ENCODE measurements at places on chromosomes 12 and 14.

- no peak for DNase-seq
- H3K36me3 ChIP-seq: no peaks in the 10 kb centered on the region
- H3K4me1 ChIP-seq: peaks cover 8% of the 10 kb centered on the region
- H3K4me3 ChIP-seq: peak overlapping the region; percentile 24
- H3K27me3 ChIP-seq: peaks cover 5% of the 10 kb centered on the region
Observed at GRCh38 chr14:99946652-99947489, 118.4 kb upstream of the EVL start.

DNA sequence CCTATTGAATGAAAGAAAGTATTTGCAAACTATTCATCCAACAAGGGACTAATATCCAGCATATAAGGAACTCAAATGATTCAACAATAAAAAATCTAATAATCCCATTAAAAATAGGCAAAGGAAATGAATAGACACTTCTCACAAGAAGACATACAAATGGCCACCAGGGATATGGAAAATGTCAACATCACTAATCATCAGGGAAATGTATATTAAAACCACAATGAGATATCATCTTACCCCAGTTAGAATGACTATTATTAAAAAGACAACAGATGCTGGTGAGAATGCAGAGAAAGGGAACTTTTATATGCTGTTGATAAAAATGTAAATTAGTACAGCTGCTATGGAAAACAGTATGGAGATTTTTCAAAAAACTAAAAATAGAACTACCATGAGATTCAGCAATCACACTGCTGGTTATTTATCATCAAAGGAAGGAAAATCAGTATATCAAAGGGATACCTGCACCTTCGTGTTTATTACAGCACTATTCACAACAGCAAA lies 89.3 kb downstream of the GARIN6 start:
- no peaks in the 10 kb centered on the region for H3K27me3 ChIP-seq
- H3K36me3 ChIP-seq: no peaks in the 10 kb centered on the region
- H3K4me1 ChIP-seq: no peaks in the 10 kb centered on the region

GRCh38 chr12:4034921-4035320 lies 161.7 kb upstream of the PARP11 start:
- no peak for DNase-seq
- H3K27me3 ChIP-seq: peaks cover 17% of the 10 kb centered on the region
- no peak overlapping the region for H3K4me3 ChIP-seq
- H3K27ac ChIP-seq: no peak overlapping the region
- no peaks in the 10 kb centered on the region for H3K36me3 ChIP-seq

DNA sequence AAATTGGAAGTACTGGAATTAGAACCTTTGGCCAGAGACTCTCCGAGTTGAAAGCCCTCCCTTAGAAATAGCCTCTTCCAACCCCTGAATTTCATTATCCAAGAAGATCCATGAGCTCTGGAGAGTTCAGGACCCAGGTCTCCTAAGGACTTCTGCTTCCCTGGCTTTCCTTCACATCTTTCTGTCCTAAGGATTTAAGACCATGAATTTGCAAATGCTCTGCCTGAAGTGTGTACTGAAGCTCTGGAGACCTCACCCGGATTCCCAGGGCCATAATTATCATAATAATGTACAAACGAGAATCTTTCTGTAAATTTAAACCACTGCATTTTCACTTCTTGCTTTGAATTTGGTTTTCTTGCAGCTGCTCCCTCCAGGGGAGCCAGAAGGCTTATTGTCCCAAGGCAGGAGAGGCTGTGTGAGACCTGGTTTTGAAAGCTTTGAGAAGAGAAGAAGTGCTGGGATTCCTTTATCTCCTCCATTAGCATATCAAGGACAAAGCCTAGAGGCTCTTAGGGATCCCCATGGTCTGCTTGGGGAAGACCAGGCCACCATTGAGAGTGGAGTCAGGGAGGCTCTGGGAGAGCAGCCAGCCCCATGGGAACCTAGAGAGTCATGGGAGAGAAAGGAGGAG lies 41.1 kb downstream of the GLRX5 start:
- no peaks in the 10 kb centered on the region for H3K4me1 ChIP-seq
- DNase-seq: no peak
- H3K27me3 ChIP-seq: no peaks in the 10 kb centered on the region
- no peak overlapping the region for H3K4me3 ChIP-seq
- H3K27ac ChIP-seq: no peak overlapping the region
- H3K36me3 ChIP-seq: no peaks in the 10 kb centered on the region

GRCh38 chr12:32201976-32202375 lies 95.3 kb downstream of the BICD1 start:
- no peaks in the 10 kb centered on the region for H3K4me1 ChIP-seq
- H3K36me3 ChIP-seq: no peaks in the 10 kb centered on the region
- H3K27me3 ChIP-seq: no peaks in the 10 kb centered on the region
- no peak for DNase-seq

DNA sequence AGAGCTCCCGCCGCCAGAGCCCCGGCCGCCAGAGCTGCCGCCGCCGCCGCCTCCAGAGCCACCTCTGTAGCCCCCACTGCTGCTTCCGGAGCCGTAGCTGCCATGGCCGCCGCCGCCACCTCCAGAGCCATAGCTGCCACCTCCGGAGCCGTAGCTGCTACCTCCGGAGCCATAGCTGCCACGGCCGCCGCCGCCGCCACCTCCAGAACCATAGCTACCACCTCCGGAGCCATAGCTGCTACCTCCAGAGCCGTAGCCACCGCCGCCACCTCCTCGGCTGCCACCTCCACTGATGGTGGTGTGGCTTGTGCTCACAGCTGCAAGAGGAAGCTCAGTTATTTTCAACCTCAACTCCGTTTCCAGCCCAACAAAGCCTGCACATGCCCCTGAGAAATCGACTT lies 4.9 kb downstream of the KRT1 start:
- no peak overlapping the region for H3K4me3 ChIP-seq
- no peaks in the 10 kb centered on the region for H3K36me3 ChIP-seq
- no peaks in the 10 kb centered on the region for H3K4me1 ChIP-seq
- H3K27ac ChIP-seq: no peak overlapping the region
